ENCODE measurements at places on chromosomes 16 and 17.
A peak's percentile ranks its signal among the peaks of the same experiment; 100 is the strongest.

DNA sequence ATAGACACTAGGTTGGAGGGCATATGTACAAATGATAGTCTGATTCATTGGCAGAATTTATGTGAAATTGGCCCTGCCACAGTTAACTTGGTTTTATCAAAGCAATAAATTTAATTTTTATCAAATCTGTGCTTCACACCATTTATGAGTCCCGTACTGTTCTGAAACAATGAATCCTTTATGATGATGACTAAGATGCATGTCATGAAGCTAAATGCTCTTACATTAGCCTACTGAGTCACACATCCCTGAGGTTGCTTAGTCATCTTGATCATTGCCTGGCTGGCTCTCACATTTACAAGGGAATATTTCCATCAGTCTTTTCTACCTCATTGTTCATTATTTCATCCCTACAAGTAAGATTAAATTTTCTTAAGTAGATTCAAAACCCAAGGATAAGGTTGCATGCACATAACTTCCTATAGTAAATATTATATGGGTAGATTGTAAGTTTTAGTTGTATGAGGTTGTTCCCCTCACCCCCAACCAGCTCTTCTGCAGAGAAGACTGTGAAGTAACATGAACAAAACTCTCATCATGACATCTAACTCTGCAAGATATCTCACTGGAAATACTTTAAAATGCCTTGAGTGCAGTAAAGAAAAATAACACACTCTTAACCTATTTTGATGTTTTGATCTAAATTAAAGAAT lies 170.7 kb downstream of the CYB561 start:
- DNase-seq: peak; percentile 99

GRCh38 chr16:81738783-81739496 lies 40.2 kb upstream of the PLCG2 start:
- DNase-seq: no peak

GRCh38 chr16:14485121-14485551 lies 144.9 kb downstream of the PARN start:
- DNase-seq: no peak

GRCh38 chr17:50685691-50686493 lies 21.8 kb downstream of the ANKRD40 start:
- no peak for DNase-seq

- no peak for DNase-seq
Observed at GRCh38 chr16:66400503-66401380, 26.4 kb upstream of the BEAN1 start.

- DNase-seq: no peak
Observed at GRCh38 chr17:34842235-34842634, 119.0 kb downstream of the CCT6B start.

DNA sequence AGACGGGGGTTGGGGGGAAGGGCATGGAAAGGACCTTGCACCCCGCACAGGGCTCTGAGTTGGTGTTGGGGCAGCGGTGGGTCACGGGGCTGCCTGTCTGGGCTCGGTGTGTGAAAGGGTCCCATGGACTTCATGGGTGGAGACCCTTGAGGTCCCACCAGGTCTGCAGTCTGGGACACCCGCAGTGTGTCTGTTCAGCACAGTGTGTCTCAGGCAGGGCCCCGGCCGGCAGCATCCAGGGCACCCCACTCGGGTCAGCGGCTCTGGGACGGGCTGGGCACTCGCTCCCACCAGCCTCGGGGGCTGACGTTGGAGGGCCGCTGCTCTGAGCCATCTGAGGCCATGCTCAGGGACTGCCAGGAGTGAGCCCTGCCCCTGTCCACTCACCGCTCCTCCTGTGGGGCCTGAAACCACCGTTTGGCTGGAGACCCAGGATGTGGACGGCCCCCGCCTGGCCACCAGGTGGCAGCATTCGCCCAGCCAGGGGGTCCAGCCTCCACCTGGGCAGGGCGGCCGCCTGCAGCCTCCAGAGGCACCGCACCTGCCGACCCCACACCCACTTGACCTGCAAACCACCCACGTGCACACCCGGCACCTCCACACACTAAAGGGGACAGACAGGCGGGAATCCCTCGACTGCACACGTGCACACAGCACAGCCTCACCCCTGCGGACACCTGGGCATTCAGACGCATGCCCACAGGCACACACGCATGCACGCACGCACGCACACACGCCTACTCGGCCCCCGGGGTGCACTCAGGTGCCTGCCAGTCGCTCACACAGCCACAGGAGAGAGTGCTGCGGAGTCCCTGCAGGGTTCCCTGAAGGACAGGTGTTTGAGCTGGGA lies 10.1 kb upstream of the ZFPM1 start:
- peak; percentile 37 for DNase-seq

DNA sequence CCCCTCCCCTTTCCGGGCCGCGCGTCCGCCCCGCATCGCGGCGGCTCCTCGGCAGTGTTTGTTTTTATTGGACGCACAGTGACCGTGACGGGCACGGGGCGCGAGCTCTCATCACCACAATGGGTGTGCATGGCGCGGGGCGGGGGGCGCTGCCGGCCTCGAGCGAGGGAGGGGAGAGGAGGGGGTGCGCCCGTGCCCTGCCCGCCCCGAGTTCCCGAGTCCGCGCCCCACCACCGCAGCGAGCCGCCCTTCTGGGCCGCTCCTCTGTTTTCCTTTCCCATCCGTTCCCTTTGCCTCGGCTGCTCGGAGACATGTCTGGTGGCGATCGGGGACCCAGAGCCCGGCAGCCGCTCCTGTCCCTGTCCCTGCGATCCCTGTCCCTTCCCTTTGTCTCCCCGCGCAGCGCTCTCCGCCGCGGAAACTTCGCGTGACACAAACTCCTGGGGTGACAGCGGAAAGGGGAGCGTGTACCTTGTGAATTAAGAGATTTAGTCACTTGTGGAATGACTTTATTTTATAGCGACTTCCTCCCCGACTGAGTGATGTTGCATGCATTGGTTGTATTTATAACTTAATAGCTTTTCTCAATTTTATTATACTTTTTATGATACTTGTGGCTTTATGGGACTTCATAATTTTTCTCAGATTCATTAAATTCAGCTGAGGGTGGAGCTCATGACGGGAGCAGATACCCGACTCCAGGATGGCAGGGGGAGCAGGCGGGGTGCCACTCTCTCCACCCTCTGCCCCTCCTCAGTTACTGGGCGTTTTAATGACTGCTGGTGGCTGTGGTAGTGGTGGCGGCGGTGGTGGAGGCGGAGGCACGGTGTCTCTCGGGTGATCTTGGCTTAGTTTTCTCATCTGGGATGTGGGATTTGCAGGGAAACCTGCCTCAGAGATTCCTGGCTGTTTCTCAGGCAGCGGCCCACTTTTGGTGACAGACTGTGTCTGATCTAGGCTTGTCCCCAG lies 40.8 kb downstream of the MRM1 start:
- no peak for DNase-seq

GRCh38 chr17:55620945-55621344 lies 101.7 kb downstream of the TMEM100 start:
- no peak for DNase-seq

DNA sequence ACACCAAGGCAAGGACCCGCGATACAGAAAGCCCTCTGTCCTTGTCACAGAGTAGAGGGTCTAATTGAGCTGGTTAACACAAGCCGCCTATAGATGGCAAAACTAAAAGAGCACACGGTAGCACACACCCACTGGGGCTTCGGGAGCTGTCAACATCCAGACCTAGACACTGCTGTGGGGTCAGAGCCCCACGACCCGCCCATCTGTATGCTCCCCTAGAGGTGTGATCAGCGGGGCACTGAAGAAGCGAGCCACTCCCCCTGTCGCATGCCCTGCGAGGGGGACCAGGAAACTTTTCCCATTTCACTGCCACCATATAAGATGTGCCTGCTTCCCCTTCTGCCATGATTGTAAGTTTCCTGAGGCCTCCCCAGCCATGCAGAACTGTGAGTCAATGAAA lies 1255.8 kb upstream of the CDH8 start:
- no peak for DNase-seq

GRCh38 chr17:38711792-38712571 lies 6.9 kb downstream of the MLLT6 start:
- no peak for DNase-seq

DNA sequence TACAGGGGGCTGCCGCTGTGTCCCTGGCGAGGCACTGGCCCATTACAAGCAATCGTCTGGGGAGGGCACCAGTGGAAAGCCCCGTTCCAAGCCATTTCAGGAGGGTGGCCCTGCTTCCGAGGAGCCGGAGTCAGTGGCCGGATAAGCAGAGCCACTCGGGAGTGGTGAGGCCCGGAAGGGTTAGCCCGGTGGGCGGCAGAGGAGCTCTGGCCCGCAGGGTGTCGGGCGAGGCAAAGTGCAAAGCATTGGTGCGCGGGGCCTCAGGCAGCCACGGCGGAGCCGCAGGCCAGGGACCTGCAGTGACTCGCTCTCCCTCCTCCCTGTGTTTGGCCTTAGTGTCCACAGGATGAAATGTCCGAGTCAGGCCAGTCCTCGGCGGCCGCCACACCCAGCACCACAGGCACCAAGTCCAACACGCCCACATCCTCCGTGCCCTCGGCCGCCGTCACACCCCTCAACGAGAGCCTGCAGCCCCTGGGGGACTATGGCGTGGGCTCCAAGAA lies 24.6 kb downstream of the NME3 start:
- DNase-seq: no peak

GRCh38 chr17:70317421-70317820 lies 148.1 kb downstream of the KCNJ2 start:
- DNase-seq: no peak

- no peak for DNase-seq
Observed at GRCh38 chr17:75326226-75326848, 37.1 kb upstream of the SLC25A19 start.

Data from HCEC 1CT (cell line).